ENCODE measurements at places on chromosomes 2 and 18.

- DNase-seq = no peak
These were observed 9.0 kb downstream of the METTL21A start for GRCh38 chr2:207616185-207616584.

DNA sequence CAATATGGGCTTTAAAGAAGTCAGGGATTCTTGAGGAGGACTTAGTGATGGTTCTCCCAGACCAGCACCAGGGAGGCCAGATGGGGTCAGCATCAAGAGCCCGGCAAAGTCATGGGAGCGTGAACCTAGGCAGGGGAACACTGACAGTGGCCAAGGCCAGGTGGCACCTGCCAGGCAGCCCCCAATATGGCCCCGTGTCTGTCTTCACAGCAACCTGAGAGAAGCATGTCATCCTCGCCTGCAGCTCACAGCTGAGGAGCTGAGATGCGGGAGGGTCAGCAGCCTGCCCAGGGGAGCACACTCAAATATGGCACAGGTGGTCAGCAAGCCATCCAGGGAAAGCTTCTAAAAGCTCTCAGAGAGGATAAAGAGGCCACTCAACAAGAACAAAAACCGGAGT, 105.7 kb upstream of the GPC1 start:
- no peak for DNase-seq

- no peak for DNase-seq
These were observed 133.7 kb upstream of the ZFP36L2 start for GRCh38 chr2:43360137-43360536.

DNA sequence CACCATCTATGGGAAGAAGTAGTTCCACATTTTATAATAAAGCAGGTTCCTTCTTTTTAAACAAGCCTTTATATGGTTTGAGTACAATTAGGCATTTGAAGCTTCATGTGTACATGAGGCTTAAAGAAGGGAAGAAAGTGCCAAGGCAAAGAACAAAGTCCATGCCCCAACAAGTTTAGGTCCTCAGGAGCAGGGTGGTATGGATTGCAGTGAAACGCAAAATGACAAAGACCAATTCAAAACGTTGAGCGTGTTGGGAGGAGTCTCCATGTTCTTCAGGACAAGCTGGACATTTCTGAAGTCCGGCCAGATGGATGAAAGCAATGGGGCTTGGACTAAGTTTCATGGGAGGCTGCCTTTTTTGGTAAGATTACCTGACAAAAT, 78.8 kb upstream of the FZD5 start:
- no peak for DNase-seq

- no peak for DNase-seq
These were observed 4.5 kb upstream of the TOGARAM2 start for GRCh38 chr2:28976584-28976983.
